ENCODE measurements at places on chromosomes 3 and 15.

DNA sequence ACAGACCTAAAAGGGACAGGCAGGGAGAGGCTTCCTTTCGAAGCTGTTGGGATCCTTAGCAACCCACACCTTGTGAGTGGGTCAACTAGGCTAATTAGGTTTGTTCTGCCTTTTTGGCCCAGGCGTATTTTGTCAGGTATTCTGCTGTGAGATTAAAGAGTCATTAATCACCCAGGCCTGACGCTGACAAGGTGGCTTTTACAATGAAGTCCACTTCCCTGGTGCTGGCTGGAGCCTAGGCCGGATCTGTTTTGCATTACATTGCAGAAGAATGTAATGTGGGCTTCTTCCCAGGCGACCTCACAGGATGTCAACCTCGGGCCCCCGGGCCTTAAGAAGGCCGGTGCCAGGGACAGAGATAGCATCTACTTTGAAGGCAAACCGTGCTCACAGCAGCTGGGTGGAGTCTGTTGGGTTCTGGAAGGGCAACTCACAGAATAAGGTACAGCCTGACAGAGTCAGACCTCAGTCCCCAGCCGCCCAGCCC, 76.9 kb downstream of the HES1 start:
- DNase-seq: no peak

- no peak for DNase-seq
These were observed 371.7 kb downstream of the ZBTB20 start for GRCh38 chr3:114775395-114775794.

DNA sequence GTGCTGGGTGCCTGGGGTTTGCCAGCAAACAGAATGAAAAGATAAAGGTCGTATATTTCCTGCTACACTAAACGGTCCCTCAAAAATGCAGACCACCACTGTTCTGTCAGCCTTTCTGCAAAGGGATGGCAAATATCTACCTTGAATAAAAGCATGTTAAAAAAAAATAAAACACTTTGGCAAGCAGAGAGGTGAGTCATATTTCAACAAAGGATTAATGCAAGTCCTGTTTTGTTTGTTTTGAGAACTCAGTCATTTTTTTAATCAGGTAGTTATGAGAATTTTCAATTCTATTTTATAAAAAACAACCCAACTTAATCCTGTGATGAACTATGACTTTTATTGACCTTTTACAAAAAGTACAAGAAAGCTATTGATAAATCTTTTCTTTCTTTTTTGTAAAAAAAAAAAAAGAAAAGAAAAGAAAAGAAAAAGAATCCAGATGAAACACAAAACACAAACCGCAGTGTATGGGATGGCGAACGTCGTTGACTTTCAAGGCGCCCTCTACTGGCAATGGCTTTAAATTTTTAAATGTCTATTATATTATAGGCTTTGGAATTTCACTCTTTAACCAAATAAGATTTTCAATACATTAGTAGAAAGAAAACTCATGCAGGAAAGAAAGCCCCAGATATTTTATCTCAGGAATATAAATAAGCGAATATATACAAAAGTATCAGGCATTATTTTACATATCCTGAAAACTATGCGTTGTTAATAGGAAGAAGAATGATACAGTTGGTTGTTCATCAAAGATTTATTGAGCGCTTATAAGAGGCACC, 87.8 kb downstream of the NCEH1 start:
- peak; percentile 41 for DNase-seq

GRCh38 chr3:87268646-87269211, 7.7 kb downstream of the POU1F1 start:
- DNase-seq: no peak

- DNase-seq: no peak
These were observed 29.1 kb upstream of the MAP6D1 start for GRCh38 chr3:183854318-183855035.

- peak; percentile 10 for DNase-seq
These were observed at the start of gene PPM1M for GRCh38 chr3:52245322-52246263. TSS of gene PPM1M (plus strand) at chr3:52245759. CDS start at chr3:52245825, 66 bp downstream.

All from midbrain (tissue), 1 donor.